Cerebellum (tissue), 4 donors: ENCODE measurements at places on chromosomes 1 and 21. TPM values are rescaled to one million over a fixed set of nuclear protein-coding genes. Genes with fewer than 3 reads are reported as not detected.

- no peak for DNase-seq
Observed at GRCh38 chr1:112800289-112800688, 85.2 kb upstream of the PPM1J start.

DNA sequence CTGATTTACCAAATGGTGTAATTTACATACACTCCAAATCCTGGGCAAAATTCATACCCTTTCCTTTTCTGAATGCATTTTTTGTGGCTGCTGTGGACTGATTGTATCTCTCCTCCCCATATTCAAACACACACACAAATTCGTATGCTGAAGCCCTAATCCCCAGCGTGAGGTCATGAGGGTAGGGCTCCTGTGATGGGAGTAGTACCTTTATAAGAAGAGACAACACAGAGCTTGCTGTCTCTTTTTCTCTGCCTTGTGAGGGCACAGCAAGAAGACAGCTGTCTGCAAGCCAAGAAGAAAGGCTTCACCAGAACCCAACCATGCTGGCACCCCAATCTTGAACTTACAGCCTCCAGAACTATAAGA, 24.4 kb downstream of the DUSP10 start:
- DNase-seq, result no peak

DNA sequence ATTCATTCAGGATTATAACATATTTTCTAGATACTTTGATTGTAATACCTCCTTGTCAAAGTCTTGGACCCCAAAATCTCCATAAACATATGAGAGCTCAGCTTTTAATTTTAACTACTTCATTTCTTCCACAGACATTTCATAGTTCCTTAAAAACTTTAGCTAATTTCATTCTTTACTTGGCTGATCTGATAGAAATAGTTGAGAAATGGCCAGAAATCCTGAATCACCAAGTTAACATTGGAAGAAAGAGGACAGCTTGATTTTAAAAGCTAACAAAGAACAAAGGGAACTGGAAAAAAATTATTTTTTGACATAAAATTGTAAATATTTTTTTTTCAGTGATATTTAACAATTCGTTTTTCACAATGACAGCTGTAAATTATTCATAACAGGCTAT, 216.5 kb downstream of the NTNG1 start:
- DNase-seq, result no peak

- no peak for DNase-seq
Observed at GRCh38 chr1:213273546-213273945, 222.5 kb downstream of the RPS6KC1 start.

The PLD5 gene
- total RNA-seq, result 16.5 TPM

The ADGRL4 gene
- 4.4 TPM for total RNA-seq

GRCh38 chr21:20086508-20086907, 911.7 kb upstream of the NCAM2 start:
- DNase-seq, result no peak

The RGS13 gene
- not detected for total RNA-seq

The PDPN gene
- 18.8 TPM for total RNA-seq

DNA sequence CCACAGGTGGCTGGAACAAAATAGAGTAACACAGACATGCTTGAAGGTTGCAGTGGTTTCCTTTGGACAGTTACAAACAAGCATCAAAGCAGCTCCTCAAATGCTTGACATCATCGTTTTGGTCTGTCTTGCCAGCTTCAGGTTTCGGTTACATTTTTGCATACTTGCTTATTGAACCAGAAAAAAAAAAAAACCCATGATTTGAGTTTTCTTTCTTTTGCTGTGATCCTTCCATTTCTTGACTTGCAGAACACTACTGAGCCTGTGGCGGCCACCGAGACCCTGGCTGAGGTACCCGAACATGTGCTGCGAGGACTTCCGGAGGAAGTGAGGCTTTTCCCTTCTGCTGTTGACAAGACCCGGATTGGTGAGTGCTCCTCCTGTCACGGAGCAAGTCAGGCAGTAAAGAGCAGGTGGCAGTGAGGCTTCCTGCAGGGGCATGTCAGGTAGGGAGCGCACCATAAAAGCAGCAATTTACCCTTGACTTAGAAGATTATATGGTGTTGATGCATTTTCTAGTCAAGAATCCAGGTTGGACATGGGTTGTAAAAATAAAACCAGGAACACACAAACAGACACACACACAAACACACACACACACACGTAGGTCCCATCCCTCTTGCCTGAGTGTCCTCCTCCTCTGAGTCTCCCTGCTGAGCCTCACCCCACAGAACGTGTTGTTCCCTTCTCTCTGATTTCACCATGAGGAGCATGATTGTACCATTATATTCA, 30.9 kb downstream of the PRDM2 start:
- peak; percentile 72 for DNase-seq

GRCh38 chr1:69707103-69707502, 139.4 kb downstream of the LRRC7 start:
- DNase-seq, result no peak

GRCh38 chr1:234912548-234913277, 215.9 kb downstream of the TOMM20 start:
- no peak for DNase-seq

DNA sequence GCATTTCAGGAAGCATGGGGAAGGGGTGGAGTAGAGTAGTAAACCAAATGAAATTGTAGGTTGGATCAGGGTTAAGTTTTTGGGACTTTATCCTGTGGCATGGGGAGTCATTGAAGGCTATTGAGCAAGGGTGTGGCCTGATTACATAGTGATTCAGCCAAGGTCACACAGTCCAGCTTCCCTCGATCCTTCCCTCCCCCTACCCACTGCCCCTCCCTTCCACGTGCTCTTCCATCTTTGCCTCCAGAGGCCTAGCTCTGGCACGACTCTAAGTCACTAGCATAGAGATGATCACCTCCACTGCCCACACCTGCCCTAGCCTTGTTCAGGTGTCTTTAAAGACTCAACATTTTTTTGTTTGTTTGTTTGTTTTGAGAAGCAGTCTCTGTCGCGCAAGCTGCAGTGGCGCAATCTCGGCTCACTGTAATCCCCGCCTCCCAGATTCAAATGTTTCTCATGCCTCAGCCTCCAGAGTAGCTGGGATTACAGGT, 37.2 kb upstream of the SLC9A1 start:
- no peak for DNase-seq

GRCh38 chr1:155210314-155211104, 2.0 kb downstream of the MTX1 start:
- no peak for DNase-seq

- DNase-seq, result no peak
Observed at GRCh38 chr1:153841463-153841994, 66.3 kb downstream of the SLC27A3 start.

GRCh38 chr1:246549665-246550064, 16.4 kb downstream of the TFB2M start:
- no peak for DNase-seq

The SV2A gene
- total RNA-seq, result 63.2 TPM

GRCh38 chr1:165907256-165907857, 79.9 kb downstream of the UCK2 start:
- DNase-seq, result no peak

GRCh38 chr1:90725657-90726424, 8.7 kb upstream of the BARHL2 start:
- peak; percentile 52 for DNase-seq

The PSRC1 gene
- total RNA-seq, result 7.2 TPM

The MANEAL gene
- total RNA-seq, result 23.2 TPM

DNA sequence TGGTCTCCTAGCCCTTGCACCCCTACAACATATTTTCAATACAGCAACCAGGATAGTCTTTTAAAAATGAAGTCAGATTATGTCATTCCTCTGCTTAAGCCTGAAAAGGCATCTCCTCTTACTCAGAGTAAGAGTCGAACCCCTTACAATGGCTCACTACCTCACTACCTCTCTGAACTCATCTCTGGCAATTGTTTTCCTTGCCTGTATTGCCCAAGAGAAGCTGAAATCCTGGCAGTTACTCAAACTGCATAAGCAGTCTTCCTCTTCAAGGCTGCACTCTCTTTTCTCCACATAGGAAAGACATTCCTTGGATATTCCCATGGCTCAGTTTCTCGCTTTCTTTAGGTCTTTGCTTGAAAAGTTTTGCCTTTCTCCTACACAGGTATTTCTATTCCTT, 22.7 kb downstream of the CLDN8 start:
- no peak for DNase-seq

The RGS4 gene
- 9.5 TPM for total RNA-seq

- no peak for DNase-seq
Observed at GRCh38 chr1:40945491-40945973, 34.0 kb upstream of the CTPS1 start.

GRCh38 chr1:54323921-54324250, 82.3 kb downstream of the SSBP3 start:
- no peak for DNase-seq

DNA sequence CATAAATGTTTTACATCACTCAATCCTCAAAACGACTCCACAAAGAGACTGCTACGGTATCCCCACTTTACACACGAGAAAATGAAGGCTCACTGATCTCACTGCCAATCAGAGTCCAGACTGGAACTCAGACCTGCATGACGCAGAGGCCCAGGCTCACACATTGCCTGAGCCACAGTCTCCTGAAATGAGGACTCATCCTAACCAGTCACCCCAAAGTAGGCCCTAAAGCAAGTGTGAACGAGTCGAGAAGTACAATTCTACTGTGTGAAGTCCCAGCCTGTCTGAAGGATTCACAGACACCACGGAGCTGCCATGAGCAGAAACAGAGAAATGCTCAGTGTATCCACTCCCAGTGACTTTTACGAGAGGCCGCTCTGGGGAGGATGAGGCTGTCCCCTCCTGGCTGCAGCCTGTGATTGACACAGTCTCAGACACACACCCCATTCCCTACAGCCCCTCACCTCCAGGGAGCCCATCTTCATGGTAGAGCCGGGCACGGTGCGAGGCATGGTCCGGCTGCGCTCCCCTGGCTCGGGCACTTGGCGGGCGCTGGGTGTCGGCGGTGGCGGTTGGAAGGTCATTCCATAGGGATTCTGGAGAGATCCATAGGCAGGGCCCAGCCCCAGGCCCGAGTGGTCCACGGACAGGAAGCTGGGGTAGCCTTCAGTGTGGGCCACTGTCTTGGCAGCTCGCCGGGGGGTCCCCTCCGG, 26.7 kb upstream of the COL16A1 start:
- DNase-seq, result no peak

GRCh38 chr1:150780510-150780909, 14.9 kb upstream of the CTSS start:
- no peak for DNase-seq

DNA sequence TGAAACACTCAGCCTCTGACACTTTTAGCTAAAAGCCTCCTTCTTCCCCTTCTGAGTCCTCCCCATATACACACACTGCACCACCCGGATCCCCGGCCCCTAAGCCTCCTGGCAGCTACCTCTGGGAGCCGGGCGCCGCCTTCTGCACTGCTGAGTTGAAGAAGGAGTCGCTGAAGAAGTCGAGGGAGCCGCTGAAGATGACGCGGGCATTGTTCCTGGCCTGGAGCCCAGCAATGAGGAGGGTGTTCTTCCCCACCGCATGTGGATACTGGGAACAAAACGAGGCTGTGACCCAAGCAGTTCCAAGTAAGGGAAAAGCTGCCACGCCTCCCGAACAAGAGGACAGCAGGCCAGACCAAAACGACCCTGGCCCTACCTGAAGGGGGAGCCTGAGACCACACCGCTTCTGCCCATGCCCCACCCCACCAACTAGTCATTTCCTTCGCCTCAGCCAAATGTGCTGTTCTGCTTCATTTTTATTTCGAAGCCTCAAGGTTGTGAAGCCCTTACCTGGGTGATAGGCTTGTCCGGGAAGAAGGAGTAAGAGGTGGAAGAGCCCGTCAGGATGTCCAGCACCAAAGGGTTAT, 7.0 kb downstream of the DDOST start:
- DNase-seq, result no peak

DNA sequence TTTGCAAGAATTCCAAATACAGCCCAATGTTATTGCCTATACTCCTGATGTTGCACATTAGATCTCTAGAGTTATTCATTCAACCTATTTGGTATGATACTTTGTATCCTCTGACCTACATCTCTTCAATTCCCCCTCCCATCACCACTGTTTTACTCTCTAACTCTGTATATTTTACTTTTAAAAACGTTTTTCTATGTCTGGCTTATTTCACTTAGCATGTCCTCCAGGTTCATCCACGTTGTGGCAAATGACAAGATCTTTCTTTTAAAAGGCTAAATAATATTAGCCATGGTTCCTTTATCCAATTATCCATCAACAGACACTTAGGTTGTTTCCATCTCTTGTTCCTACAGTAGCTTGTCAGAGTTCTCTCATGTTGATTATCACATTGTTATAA, 207.1 kb upstream of the PTGFR start:
- DNase-seq, result no peak

- DNase-seq, result no peak
Observed at GRCh38 chr1:29559056-29559455, 322.7 kb downstream of the PTPRU start.

- DNase-seq, result no peak
Observed at GRCh38 chr1:41895552-41895951, 23.2 kb downstream of the HIVEP3 start.

DNA sequence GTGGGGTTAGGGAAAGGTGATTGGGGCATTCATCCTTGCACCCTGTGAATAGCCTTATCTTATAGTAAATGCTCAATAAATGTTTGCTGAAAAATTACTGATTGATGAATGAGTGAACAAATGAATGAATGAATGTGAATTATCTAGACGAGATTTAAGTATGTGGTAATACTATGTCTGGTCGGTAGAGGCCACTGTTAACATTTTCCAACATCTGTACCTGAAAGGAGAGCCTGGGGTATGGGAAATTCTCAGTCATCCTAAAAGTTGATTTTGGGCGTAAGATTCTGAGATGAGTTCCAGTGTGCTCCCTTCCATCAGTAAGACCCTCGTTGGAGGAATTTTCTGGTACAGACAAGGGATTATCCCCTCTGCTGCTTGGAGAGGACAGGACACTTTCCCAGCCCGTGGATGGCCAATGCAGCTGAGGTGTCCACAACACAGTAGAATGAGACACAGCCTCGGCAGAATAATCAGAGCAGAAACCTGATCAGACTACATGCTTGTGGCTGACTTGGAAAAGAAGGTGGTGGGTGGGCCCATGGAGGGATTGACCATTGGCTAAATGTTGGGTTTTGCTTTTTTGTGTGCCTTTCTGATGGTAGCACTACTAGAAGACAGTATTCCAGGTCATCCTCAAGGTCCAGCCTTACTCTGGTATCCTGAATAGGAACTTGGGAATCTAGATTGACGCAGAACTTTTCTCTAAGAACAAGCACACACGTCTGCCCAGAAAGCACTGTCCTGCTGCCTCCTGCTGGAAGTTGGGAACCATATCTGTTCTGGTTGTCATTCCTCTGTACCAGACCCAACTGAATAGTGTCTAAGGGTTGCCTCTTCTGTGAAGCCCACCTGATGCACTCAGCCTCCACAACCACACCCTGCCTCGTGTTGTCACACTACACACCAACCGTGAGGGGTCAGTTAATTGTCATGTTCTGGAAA, 262.0 kb downstream of the TNR start:
- peak; percentile 25 for DNase-seq

- DNase-seq, result no peak
Observed at GRCh38 chr1:235067396-235068157, 61.1 kb downstream of the TOMM20 start.

GRCh38 chr1:153565529-153566374, at the start of gene S100A2:
Gene S100A2, minus strand, starts transcription at chr1:153565844. Its CDS starts 1,967 bp downstream, at chr1:153563877.
- no peak for DNase-seq
